ENCODE measurements at places on chromosomes 5 and 9.

GRCh38 chr5:138900281-138900965, 25.3 kb upstream of the LRRTM2 start:
- DNase-seq, result no peak

GRCh38 chr5:93891491-93892480, 150.4 kb upstream of the POU5F2 start:
- no peak for DNase-seq

DNA sequence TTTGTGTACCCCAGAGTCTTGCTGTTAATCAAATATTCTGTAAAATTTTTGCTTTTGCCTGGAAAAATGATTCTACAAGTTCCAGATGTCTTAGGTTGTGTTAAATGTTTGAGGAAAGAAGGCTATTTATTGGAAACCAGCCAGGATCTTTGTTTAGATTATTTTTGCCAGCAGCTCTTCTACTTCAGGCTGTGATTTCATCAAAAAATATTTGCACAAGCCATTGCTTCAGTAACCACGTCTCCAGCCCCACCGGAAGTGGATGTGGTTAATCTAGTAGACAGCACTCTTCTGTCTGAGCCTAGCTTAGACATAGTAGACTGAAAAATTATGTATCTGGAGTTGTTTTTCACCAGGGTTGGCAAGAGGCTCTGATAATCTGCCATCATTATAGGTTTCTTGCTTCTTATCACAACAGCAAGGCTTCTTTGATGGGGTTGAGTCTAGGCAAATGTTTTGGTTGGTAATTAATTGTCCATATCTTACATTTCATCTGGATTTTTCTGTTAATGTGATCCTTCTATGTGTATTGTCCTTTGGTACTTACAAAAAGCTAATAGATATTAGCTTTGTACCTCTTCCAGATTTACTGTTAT, 17.1 kb downstream of the KCTD16 start:
- peak; percentile 96 for DNase-seq

DNA sequence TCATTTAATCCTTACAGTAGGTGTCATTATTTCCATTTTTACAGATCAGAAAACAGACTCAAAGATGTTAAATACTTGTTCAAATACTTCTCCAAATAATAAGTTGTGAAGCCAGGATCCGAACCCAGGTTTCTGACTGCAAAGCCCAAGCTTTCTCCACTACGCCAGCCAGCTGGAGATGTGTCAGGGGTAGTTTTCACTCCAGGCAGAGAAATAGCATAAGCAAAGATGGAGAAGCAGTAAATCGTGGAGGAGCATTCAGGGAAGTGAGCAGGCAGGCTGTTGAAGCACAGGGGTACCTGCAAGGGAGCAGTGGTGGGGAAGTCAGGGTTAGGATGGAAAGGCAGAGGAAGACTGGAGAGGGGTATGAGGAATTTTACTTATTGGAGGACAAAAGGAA, 2.9 kb downstream of the TLN1 start:
- DNase-seq, result no peak

DNA sequence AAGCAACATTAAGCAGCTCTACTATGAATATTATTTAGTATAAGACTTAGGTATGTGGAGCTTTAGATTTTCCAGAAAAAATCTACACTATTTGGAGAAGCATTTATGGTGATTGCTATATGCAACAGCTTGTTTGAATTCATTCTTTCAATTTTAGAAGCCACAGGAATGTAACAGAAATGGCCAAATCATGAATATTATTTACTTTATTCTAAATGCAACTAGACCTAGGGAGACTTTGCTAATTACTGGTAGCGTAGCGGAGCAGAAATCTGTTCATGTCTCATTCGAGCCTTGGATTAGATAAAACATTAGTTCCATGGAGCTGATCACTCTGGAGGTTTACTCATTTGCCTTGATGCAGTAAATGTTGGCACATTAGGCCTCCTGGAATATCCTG, 290.2 kb downstream of the ZNF608 start:
- no peak for DNase-seq

- no peak for DNase-seq
Observed at GRCh38 chr5:89384391-89384790, 501.4 kb upstream of the MEF2C start.

DNA sequence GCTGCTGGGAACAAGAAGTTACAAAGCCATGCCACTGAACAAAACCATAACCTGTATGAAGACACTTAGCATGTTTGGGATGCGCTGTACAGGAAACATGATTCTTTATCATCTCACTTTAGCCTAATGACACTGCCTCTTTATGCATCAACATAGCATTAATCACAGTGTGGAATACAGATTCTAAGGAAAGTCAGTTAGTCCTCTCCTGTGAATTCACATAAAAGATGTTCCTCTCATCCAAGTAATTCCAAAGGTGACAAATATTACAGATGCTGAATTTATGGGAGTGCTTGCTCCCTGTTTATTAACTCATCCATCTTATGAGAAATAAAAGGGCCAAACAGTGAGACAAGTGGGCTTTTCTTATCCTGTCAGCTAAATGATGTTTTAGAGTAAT, 1677.7 kb downstream of the EFNA5 start:
- no peak for DNase-seq

DNA sequence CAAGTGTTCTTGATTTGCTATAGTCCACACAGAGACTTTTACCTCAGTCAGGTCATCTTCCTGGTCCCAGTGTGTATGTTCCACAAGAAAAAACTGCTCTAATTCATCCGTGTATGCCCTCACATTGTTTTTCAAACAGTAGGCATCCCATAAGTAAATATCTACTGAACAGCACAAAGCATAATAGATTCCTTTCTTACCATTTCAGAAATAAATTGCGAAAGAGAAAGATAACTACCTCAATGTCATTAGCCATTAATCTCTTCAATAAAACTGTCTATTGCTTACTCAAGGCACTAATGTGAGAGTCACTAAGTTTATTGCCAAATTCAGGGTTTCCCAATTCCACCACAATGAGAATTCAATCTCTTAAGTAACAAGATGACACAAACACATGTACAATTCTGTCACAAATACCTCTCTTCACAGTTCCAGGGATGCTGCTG, 9.6 kb downstream of the FBXW2 start:
- no peak for DNase-seq

DNA sequence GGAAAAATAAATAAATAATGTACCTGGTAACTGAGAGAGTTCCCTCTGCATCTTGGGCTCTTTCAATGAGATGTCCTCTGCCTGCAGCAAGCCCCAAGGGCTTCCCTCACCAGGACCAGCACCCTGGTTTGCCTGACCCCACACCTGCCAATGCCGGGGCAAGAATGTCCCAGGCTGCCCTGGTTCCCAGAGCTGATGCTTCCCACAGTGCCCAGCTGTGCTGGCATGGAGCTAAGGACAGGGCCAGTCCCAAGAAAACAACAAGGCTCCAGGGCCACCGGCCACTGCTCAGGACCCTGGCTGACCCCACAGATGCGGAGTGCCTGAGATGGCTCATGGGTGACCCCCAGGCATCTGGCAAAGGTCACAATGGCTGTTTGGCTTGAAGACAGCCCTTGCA, 123.5 kb downstream of the KCNIP1 start:
- no peak for DNase-seq

DNA sequence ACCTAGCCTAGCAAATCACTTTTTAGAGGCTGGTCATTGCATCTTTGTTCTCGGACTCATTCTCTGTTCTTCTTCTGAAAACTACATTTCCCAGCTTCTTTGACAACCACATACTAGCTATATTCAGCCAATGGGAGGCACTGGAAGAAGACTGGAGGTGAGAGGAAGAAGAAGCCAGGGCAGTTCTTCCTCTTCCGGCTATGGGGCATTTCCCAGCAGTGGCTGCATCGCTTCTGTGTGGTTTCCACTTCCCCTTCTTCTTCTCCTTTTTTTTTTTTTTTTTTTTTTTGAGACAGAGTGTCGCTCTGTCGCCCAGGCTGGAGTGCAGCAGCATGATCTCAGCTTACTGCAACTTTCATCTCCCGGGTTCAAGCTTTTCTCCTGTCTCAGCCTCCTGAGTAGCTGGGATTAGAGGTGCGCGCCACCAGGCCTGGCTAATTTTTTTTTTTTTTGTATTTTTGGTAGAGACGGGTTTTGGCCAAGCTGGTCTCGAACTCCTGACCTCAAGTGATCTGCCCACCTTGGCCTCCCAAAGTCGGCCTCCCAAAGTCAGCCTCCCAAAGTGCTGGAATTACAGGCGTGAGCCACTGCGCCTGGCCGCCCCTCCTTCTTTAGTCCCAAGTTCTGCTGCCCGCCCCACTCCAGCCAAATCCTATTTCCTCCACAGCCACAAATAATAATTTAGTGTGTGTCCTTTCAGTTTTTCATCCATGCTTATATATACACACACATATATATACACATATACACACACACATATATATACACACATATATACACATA, 6.9 kb upstream of the UBAP1 start:
- DNase-seq, result peak; percentile 30

- DNase-seq, result no peak
Observed at GRCh38 chr9:132750668-132751067, 80.4 kb downstream of the GTF3C4 start.

DNA sequence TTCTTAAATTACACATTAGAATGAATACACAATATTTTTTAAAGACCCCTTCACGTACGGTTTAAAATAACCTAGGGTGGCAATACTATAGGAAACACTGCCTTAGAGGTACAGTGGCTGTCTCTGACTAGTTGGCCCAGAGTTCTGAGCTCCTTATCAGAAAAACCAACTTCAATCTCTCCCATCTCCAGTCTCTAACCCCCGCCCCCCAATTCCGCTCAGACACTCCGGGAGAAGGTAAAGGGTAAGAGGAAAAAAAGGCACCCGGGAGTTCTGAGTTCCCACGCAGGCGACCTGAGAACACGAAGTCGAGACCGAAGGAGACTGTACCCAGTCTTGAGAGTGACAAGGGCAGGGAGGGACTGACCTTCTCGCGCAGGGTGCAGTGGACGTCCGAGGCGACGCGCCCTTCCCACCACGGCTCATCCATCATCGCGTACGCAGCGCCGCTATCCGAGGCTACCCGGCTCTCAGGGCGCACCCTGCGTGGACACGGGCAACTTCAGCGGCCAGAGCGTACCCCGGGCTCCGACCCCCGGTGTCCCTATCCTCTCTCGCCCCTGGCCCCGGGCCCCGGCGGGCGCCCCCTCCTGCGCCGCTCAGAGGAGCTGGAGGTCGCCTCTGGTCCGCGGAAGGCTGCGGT, 752 bp downstream of the CCNJL start:
- no peak for DNase-seq

GRCh38 chr5:157283434-157283833, 17.5 kb downstream of the CYFIP2 start:
- DNase-seq, result no peak

- no peak for DNase-seq
Observed at GRCh38 chr5:82387001-82387818, 109.1 kb upstream of the RPS23 start.

DNA sequence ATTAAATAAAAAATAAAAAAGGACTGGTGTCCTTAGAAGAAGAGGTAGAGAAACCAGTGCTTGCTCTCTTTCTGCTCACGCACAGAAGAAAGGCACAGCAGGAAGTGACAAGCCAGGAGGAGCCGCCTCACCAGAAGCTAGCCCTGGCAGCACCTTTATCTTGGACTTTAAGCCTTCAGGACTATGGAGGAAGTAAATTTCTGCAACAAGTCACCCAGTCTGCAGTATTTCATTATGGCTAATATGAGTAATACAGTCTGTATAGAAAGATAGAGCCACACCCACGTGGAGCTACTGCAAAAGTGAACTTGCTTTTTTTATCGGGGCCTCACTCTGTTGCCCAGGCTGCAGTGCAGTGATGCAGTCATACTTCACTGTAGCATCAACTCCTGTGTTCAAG, 68.4 kb downstream of the PDZD2 start:
- no peak for DNase-seq

- no peak for DNase-seq
Observed at GRCh38 chr5:142293486-142293885, 31.3 kb downstream of the SPRY4 start.

GRCh38 chr9:109487247-109487646, 10.9 kb downstream of the PTPN3 start:
- no peak for DNase-seq

- DNase-seq, result no peak
Observed at GRCh38 chr9:126604059-126605055, 9.4 kb upstream of the LMX1B start.

GRCh38 chr9:406886-407654, 192.4 kb downstream of the DOCK8 start:
- no peak for DNase-seq

DNA sequence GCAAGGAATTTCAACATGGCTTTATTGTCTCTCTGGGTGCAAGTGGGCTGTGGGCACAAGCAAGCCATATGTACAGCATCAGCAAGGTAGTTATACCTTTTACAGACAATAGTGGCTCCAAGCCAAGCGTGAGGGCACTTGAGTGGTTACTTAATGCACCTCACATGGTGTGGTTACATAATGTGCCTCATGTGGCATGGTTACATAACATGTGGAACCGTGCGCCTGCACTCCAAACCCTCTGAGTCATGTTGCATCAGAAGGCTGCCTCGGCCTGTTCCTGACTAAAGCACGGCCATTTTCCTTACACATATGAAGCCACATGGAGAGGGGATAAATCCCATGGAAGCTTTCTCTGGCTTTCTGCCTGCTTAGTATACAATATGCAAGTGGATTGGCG, 150.9 kb downstream of the OSTF1 start:
- no peak for DNase-seq

GRCh38 chr9:101628173-101628572, 33.4 kb upstream of the PPP3R2 start:
- no peak for DNase-seq

DNA sequence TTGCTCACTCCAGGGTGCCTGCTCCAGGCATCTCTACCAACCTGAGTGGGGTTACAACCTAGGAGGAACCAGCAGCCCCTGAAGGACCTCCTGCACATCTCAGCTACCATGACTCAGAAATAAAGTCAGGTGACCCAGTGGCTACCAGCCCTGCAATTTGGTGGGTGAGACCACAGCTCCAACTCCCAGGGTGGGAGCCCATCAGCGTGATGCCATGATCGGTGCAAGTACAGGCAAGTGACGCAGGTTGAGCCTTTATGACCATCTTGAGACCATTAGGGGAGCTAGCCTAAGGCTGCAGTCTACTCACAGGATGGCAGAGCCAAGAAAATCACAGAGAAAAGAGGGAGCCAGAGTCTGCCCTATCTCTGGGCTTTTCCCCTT, 8.6 kb downstream of the SEPTIN8 start:
- no peak for DNase-seq
